Caco-2 (cell line): ENCODE measurements at places on chromosomes 16 and 17. TPM values are rescaled to one million over a fixed set of nuclear protein-coding genes. Genes with fewer than 3 reads are reported as not detected.

DNA sequence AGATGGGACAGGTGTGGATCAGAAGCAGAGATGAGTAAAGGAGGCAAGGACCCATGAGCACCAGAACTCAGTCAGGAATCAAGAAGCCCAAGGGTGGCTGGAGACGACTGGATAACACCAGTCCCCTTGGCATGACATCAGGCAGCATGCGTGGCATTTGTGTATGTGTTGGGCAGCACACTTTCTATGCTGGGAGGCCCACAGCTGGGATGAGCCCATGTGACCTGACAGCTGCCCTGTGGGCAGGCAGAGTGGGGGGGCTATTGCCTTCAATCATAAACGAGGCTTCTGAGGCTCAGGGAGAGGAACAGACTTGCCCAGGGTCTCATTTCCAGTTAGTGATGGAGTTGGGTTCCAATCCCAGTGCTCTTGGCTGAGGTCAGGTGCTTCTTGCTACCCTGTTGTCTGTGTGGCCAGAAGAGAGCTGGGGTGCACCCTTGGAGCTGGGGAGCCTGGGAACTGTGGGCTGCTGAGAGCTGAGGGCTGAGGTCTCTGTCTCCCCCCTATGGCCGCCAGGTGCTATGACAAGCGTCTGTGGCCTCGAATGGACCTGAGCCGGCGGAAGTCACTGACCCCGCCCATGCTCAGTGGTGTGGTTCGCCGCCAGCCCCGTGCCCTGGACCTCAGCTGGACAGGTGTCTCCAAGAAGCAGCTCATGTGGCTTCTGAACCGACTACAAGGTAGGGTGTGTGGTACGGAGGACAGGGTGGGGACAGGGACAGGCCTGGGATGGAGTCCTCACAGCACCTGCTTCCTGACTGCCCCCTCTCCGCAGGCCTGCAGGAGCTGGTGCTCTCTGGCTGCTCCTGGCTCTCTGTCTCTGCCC lies 7.1 kb upstream of the ORAI3 start:
- H3K36me3 ChIP-seq = peaks cover 1% of the 10 kb centered on the region; the same call in 1 of the 2 replicates
- DNase-seq = peak; percentile 70
- H3K27ac ChIP-seq = no peak overlapping the region
- peaks cover 7% of the 10 kb centered on the region; the same call in 1 of the 2 replicates for H3K4me1 ChIP-seq
- H3K4me3 ChIP-seq = no peak overlapping the region

DNA sequence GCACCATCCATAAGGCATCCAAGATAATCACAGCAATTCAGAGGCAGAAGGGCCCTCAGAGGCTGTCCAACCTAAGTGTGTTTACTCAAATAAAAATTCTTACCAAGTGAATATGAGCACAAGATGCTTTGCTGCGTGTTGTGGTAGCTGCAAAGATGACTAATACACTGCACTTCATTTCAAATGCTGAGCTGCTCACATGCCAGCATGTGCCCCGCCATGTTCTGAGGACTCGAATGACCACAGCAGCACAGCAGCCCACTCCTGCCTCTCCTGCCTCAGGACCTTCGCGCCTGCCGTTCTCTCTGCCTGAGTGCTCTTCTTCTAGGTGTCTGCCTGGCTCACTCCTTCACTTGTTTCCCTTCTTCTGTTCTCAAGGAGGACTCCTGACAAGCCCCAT lies 19.0 kb downstream of the PIK3R5 start:
- no peaks in the 10 kb centered on the region for H3K27me3 ChIP-seq
- H3K27ac ChIP-seq = no peak overlapping the region
- H3K4me3 ChIP-seq = no peak overlapping the region
- H3K36me3 ChIP-seq = no peaks in the 10 kb centered on the region
- no peaks in the 10 kb centered on the region for H3K4me1 ChIP-seq
- no peak for DNase-seq

DNA sequence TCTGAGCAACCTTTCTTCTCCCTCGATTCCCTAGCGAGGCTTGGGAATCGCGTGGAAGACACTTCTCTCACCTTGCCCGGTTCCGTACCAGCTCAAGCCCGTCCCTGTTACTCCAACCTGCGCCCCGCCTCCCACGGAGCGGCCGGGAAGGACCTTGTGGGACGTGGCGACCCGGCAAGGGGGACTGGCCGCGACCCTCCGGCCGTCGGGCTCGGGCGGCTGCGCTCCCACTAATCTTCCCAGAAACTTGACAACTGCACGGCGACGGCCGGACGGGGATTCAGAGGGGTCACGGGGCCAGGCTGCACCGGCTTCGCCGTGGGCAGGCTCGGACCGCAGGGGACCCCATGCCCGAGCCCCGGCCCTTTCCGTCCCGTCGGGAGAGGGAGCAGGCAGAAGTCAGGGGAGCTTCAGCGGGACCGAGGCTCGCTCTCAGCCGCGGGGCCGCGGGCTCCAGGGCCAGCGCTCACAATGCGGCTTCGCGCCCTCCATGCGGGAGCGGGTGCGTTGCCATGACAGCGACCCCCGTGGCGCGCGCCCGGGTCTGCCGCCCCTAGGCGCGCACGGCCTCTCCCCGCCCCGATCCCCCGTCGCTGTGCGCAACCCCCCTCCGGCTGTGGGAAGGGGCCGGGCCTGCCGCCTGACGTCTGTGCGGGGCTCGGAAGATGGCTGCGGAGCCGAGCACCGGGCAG lies at the start of gene SGSM2:
TSS of gene SGSM2 (plus strand) at position 650 of the 692 bp plus-strand sequence. CDS start 188 bp downstream, outside the sequence.
- H3K27me3 ChIP-seq = no peaks in the 10 kb centered on the region
- peak within 1 kb of the TSS; percentile 72 for H3K4me3 ChIP-seq
- H3K27ac ChIP-seq = peak within 1 kb of the TSS; percentile 95
- H3K4me1 ChIP-seq = peaks cover 13% of the 10 kb centered on the region; the same call in 1 of the 2 replicates

GRCh38 chr16:87671221-87671620 lies 68.9 kb downstream of the JPH3 start:
- H3K27ac ChIP-seq = no peak overlapping the region
- H3K4me3 ChIP-seq = no peak overlapping the region
- no peaks in the 10 kb centered on the region for H3K36me3 ChIP-seq
- H3K27me3 ChIP-seq = no peaks in the 10 kb centered on the region
- DNase-seq = no peak

- no peaks in the 10 kb centered on the region for H3K27me3 ChIP-seq
- H3K4me1 ChIP-seq = peaks cover 12% of the 10 kb centered on the region
- no peak for DNase-seq
- H3K27ac ChIP-seq = no peak overlapping the region
- no peaks in the 10 kb centered on the region for H3K36me3 ChIP-seq
Measured at GRCh38 chr17:37761961-37762360, 17.1 kb upstream of the HNF1B start.

DNA sequence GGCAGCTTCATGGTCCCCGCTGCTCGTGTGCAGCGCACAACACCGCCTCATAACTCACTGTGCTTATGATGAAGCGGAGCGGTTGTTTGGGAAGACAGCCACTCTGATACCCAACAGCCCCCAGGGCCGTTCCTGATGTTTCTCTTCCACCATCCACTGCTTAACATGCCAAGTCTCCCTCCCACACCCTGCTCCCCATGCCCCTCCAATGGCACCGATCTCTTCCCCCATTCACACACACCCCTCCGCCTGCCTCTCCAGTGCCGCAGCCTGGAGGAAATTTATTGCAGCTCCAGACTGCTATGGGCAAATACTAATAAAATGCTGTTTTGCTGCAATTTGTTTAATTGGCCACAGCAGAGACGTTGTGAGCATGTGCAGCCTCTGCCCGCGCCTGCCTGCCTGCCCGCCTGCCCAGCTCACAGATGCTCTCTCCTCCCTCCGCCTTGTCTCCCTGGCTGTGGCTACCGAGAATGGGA lies 80.3 kb upstream of the LHX1 start:
- no peak for DNase-seq
- no peaks in the 10 kb centered on the region for H3K27me3 ChIP-seq
- H3K4me1 ChIP-seq = peaks cover 4% of the 10 kb centered on the region; the same call in 1 of the 2 replicates
- no peak overlapping the region for H3K27ac ChIP-seq
- H3K36me3 ChIP-seq = no peaks in the 10 kb centered on the region
- no peak overlapping the region for H3K4me3 ChIP-seq

DNA sequence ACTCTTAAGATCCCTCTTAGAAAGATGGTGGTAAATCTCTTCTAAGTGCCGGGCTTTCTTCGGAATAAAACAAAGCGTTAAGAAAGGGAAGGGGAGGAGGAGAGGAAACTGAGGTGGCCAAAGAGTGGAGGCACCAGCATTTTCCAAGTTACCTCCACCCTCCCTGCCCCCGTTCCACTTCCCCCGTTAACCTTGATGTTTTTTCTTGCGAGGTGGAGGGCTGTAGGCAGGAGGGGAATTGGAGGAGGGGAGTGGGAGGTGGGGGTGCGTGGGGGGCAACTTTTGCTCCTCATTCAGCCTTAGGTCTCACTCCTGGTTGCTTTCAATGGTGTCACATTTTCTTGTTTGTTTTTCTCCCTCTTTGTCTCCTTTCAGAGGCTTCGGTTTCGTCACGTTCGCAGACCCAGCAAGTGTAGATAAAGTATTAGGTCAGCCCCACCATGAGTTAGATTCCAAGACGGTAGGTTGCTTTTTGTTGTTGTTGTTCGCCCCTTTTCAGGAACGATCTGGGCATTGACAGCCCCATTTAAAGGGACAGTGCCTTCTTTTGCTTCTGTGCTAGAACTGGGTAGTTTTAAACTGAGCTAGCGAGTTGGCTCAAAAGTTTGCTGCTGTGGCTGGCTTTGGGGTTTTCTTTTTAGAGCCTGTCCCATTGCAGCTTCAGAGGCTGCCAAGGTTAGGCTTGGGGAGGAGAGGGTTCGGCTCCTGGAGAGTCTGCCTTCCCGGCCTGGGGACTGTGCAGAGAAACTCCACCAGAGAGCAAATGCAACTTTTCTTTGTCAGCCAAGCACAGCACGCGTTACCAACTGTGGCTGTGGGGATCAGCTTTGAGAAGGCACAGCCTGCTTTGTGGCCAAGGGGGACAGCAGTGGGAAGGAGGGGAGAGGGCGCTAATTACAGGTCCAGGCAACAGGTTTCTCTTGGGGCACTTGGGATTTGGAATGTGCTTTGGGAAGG lies 1.9 kb downstream of the MSI2 start:
- peaks cover 17% of the 10 kb centered on the region; the same call in 1 of the 2 replicates for H3K4me1 ChIP-seq
- H3K27me3 ChIP-seq = no peaks in the 10 kb centered on the region
- DNase-seq = peak; percentile 24
- peak overlapping the region; percentile 92 for H3K27ac ChIP-seq
- H3K4me3 ChIP-seq = peak overlapping the region; percentile 73
- H3K36me3 ChIP-seq = peaks cover 2% of the 10 kb centered on the region; the same call in 1 of the 2 replicates

GRCh38 chr17:3316836-3317235 lies 18.7 kb upstream of the OR3A1 start:
- no peaks in the 10 kb centered on the region for H3K36me3 ChIP-seq
- no peaks in the 10 kb centered on the region for H3K27me3 ChIP-seq
- no peak for DNase-seq
- peaks cover 9% of the 10 kb centered on the region for H3K4me1 ChIP-seq
- no peak overlapping the region for H3K27ac ChIP-seq
- H3K4me3 ChIP-seq = no peak overlapping the region

DNA sequence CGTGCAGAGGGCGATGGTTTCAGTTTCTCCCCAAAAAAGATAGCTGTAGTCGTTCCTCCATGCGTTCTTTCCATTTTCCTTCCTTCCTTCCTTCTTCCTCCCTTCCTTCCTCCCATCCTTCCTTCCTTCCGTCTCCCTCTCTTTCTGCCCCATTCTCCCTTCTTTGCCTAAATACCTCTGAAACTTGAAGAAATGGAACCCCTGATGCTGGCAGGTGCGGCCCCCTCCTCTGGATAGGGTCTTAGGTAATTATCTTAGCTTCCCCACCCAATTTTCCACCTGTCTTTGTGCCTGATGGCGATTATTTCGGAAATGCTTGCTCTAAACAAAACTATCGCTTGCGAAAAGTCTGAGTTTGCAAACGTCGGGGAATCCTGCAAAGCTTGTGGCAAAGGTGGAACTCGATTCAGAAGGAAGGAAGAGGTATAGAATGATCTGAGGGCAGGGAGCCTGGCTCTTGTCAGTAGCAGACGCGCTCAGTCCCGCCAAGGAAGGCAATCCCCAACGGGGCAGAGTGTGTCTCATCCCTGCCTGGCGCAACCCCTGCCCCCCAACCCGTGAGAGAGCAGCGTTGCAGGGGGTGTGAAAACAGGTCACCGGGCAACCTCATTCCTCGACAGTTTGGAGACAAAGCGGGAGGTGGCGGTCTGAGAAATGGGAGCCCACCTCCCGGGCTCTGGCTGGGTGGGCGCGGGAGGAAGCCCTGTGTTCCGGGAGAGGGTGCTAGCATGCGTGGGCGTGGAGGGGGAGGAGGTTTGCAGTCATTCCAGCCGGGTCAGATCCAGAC lies 2.9 kb upstream of the CBX8 start:
- H3K4me3 ChIP-seq = peak overlapping the region; percentile 60
- H3K27me3 ChIP-seq = no peaks in the 10 kb centered on the region
- no peaks in the 10 kb centered on the region for H3K36me3 ChIP-seq
- DNase-seq = no peak
- H3K27ac ChIP-seq = peak overlapping the region; percentile 73

DNA sequence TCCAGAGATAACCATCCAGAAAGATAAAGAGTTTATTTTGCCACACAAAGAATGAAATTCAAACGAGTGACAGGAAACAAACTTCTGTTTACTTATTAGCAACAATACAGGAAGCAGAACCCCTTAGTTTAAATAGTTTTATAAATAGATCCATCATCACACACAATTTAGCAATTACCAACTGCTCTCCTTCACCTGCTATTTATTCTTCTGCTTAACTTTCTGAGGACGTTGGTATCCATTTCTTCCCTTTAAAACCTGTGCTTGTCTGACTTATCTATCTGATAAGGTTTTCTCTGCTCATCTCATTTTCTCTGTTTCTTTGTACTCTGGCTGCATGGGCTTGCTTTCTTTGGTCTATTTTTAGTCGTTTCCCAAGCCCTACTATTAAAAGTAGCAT lies 4.3 kb upstream of the ADAMTS18 start:
- 0 out of 2 replicates have a peak, but pooled peaks cover 3% of the 10 kb centered on the region for H3K4me1 ChIP-seq
- no peaks in the 10 kb centered on the region for H3K27me3 ChIP-seq
- no peak for DNase-seq
- H3K36me3 ChIP-seq = no peaks in the 10 kb centered on the region

DNA sequence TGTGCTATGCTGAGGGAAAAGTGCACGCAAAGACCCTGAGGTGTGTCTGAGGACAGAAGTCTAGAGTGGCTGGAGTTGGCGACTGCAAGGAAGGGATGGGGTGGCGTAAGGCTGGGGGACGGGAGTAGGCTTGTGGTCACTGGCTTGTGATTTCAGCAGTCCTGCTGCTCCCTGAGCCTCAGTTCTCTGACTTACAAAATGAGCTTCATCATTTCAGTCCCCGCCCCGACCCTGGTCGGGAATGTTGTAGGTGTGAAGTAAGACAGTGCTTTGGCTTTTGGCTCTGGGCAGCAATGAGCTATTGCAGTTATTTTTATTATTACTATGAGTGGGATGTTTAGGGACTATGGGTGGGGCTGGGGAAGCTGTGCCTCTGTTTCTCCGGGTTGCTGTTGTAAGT lies 8.6 kb downstream of the ADGRG1 start:
- H3K27me3 ChIP-seq = no peaks in the 10 kb centered on the region
- no peak overlapping the region for H3K4me3 ChIP-seq
- peaks cover 18% of the 10 kb centered on the region for H3K4me1 ChIP-seq
- H3K27ac ChIP-seq = no peak overlapping the region
- no peaks in the 10 kb centered on the region; the same call in 1 of the 2 replicates for H3K36me3 ChIP-seq

Gene ABCC3
- total RNA-seq = 39.3 and 45.6 TPM in 2 replicates

Gene CCDC154
- total RNA-seq = 0.88 and 1.1 TPM in 2 replicates

Gene HS3ST2
- not detected in 2 replicates for total RNA-seq
